Stimulated activated CD4-positive, alpha-beta T cell treated with anti-CD3 and anti-CD28 coated beads, Interleukin-15, amount 100 ng/mL, for 48 hours (primary cell): ENCODE measurements at places on chromosomes 16 and 17.
A peak's percentile ranks its signal among the peaks of the same experiment; 100 is the strongest.

DNA sequence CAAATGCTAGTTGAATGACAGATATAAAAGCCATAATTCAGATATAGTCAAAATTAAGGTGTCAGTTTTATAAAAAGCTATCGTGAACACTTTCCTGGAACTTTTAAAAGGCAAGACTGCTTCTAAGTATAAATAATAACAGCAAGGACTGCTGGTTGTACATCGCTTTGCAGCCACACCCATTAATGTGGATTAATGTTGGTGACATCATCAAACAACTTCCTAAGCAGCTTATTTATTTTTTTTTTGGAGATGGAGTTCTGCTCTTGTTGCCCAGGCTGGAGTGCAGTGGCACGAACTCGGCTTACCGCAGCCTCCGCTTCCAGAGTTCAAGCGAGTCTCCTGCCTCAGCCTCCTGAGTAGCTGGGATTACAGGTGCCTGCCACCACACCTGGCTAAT is 4.6 kb downstream of the GNA13 start:
- DNase-seq: no peak

DNA sequence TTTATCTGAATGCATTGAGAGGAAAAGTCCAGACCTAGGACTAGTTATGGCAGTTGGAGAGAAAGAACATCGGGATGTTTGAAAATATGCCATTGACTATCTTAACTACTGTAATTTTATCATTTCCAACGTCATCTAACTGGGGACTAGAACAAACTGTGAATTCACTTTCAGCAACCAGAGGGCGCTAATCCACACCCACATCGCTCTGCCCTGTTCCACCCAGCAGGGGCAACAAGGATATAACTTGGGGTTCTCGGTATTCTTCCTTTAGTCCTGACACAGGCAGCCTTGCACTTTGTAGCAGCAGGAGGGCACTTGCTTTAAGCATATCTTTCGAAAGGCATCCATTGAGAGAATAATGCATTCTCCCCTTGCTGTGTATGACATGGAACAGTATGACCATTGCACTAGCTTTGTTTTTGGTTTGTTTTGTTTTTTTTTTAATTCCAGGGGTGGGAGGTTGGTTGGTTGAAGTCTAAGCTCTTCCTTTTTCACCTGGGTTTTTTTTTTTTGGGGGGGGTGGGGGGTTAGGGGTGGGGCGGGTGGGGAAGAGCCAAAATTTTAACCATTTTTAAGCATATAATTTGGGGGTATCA is 31.5 kb downstream of the SIAH1 start:
- peak; percentile 36 for DNase-seq

DNA sequence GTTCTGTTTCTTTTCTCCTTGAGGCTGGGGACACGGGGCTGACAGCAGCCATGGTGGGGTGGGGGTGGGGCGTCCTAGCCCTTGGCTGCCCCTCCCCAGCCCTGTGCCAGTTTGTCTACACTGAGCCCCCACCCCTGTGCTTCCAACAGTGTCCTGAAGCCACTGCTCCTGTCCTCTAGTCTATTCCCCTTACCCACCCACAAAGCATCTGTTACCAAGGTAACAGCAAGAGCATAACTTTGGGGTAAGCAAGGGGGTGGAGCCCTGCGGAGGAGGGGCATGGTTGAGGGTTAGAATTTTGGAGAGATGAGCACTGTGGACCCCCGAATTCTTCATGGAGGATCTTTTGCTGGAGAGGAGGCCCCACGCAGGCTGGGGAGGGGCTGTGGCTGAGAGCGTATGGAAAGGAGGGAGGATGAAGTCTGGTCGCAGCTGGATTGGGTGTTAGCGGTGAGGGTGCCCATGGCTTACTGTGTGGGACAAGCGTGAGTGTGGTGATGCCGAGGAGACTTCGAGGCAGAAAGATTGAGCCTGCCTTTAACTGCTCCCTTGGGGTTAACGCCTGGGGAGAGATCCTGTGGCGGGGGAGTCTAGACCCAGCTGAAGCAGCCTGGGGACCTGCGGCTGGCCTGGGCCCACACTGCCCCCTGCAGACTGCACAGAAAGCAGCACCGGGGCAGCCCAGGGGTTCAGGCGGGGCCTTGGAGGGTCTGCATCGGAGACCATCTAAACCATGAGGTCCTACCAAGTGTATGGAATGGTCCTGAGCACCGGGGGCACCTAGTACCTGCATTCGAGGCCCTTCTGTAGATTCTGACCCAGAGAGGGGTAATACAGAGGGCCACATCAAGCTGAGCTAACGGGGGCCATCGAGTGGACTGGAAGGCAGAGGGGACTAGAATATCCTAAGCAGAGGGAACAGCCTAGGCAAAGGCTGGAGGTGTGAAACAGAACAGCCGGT is 6.1 kb upstream of the STAC2 start:
- no peak for DNase-seq

DNA sequence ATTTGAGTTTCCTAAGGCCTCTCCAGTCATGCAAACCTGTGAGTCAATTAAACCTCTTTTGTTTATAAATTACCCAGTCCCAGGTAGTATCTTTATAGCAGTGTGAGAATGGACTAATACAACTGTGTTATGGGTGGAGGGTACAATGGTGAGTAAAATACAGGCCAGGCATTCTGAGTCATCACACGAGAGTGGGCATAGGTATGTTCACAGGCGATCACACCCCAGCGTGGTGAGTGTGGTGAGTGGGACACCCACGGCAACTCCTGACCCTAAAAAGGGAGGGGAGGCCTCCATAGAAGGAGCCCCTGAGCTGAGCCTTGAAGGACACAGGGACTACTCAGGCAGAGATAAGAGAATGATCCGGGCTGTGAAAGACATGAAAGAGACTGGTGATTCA is 22.6 kb upstream of the MAPT start:
- no peak for DNase-seq

DNA sequence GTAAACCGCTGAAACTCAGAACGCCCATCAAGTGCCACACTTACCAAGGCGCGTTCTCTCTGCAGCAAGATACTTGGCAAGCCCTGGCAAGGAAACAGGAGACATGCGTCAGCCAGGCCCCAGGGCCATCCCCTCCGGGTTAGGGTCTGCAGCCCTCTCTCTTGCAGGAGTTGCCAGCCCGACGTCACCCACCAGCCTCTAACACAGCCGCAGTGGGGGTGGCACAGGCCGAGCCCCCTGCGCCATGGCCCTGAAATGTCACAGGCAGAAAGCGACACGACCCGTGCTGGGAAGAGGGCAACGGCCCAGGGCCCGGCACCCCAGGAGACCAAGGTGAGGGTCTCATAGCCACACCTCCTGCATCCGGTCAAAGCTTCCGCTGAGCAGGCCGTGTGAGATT is 21.9 kb downstream of the ELAC2 start:
- DNase-seq: no peak

- peak; percentile 70 for DNase-seq
Measured at GRCh38 chr17:38559051-38559879, 46.5 kb downstream of the SRCIN1 start.

- DNase-seq: no peak
Measured at GRCh38 chr17:16352667-16353316, 477 bp downstream of the CENPV start.

- no peak for DNase-seq
Measured at GRCh38 chr16:3963886-3964685, 83.6 kb upstream of the CREBBP start.
